ENCODE measurements at places on chromosomes 1 and 21.

DNA sequence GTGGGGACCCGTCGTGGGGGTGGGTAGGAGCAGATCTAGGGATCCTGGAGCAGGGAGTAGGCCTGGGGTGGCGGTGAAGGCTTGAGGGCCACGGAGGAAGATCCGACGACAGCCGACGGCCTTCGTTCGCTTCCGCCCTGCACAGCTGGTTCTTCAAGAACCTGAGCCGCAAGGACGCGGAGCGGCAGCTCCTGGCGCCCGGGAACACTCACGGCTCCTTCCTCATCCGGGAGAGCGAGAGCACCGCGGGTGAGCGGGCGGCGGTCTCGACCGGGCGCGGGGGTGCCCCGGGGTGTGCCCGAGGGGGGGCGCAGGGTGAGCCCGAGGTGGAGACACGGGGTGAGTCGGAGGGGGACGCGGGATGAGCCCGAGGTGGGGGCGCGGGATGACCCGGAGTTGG, 16.5 kb upstream of the HDAC1 start:
- no peak for DNase-seq

- DNase-seq: no peak
Observed at GRCh38 chr21:36479415-36480402, at the start of gene CLDN14. CLDN14 (minus strand) TSS chr21:36480122; CDS start chr21:36461695, 18,427 bp downstream.

GRCh38 chr1:216183454-216183853, 239.8 kb downstream of the USH2A start:
- DNase-seq: no peak

DNA sequence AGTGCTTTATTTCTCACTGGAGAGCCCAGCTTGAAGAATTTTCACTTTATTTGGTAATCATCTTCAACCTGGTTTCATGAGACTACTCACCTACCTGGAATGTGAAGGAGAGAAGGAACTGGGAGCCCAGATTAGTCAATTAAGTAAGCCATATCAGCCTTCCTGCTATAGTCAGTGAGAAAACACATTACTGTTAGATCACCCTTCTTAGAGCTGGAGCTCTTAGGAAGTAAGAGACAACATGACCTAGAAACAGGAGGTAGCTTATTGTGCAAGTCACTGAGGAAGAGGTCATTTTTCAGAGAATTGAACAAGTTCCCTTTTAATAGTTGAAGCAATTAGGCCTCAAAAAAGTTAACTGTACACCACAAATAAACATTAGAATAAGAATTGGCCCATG, 49.2 kb upstream of the TEKT2 start:
- DNase-seq: no peak

DNA sequence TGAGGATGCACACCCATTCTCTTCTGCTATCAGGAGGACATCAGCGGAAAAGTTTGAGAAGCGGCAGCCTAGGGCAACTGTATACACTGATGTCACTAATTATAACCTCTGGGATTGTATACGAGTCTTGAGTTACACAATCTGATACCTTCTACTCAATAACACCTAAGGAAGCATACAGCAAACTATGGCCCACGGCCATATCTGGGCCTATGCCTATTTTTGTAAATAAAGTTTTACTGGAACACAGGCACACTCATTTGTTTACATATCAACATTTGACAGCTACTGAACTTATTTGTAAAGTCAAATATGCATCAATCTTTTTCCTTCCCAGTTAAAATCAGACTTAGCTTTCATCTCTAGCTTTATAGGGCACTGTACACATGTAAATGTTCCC, 187.2 kb downstream of the ZSCAN20 start:
- DNase-seq: no peak

GRCh38 chr1:94236630-94237290, 624 bp downstream of the ARHGAP29 start:
- peak; percentile 66 for DNase-seq

DNA sequence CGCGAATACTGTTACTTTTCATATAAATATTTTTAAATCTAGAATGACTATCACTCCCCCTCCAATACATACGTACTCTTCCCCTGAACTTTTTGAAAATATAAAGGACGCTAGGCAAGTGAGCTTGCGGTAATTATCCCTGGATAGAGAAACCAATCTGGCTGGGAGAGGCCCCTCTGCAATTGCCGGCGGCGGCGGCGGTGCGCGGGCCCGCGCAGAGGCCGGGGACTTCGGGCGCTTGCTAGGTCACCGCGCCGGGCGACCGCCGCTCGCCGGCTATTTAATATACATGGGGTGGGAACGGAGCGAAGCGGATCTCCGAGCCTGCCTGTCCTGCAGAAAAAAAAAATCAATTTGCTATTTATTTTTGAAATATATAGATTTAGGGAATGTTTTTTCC, 416.3 kb upstream of the ESRRG start:
- peak; percentile 60 for DNase-seq

GRCh38 chr1:37246631-37247030, 212.3 kb upstream of the GRIK3 start:
- no peak for DNase-seq

DNA sequence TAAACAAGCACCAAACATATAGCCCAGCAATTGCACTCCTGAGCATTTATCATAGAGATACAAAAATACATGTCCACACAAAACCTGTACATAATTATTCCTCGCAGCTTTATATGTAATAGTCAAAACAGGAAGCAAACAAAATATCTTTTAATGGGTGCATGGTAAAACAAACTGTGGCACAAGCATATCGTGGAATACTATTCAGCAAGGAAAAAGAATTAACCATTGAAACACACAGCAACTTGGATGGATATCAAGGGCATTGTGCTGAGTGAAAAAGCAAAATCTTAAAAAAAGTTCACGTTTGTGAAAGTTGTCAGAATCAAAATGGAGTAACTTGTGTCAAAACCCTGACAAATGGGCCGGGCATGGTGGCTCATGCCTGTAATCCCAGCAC, 12.4 kb downstream of the TNFRSF9 start:
- no peak for DNase-seq

- no peak for DNase-seq
Observed at GRCh38 chr1:19009126-19009881, 52.8 kb upstream of the IFFO2 start.

DNA sequence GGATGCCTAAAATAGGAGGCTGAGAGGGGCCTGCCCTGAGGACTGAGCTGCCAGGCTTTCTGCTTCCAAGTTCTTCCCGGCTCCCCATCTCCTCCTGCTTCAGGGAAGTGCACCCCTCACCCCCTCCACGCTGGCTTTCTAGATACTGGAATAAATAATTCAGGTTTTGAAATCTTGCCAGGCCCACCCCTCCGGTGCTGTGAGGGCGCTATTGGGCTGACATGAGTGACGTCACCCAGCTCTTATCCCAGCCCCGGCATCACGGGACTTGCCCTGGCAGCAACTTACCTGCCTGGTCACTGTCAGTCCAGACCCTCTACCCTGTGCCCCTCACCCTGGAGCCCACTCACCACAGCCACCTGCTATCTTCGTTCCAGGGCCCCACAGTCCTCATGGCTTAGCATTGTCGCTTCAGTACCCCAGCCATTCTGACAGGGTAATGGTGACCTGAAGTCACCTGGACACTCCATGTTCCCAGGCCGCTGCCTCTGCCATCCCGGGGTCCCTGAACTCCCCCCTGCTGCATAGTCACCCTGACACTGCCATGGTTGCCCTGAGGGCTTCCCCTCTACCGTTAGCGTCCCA, 819 bp upstream of the GPR3 start:
- no peak for DNase-seq

- DNase-seq: no peak
Observed at GRCh38 chr1:92968138-92969032, 7.1 kb upstream of the DIPK1A start.

- no peak for DNase-seq
Observed at GRCh38 chr1:237043846-237044636, 2.1 kb downstream of the RYR2 start.

GRCh38 chr1:79469139-79469538, 462.6 kb upstream of the ADGRL4 start:
- no peak for DNase-seq

DNA sequence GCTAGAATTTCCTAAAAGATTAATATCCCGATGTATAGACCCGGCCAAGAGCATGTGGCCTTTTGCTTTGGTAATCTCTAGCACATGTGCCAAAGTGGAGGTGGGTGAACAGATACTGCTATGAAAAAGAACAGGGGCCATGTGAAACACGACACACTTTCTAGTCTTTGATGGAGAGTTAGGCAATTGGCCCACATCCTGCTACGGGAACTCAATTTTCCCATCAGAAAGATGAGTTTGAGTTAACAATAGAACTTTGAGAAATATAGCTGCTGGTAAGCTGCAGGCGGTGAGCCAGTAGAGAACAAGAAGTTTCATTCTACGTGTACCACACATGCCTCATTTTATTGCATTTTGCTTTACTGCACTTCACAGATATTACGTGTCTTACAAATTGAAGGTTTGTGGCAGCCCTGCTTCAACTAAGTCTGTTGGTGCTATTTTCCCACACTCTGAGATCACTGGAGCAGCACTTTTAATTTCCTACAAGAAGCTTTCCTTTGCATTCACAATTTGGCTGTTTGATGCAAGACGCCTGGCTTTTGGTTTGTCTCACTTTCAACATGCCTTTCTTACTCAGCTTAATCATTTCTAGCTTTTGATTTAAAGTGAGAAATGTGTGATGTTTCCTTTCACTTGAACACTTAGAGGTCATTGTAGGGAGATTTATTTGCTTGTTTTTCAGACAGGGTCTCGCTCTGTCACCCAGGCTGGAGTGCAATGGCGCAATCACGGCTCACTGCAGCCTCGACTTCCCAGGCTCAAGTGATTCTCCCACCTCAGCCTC, 46.3 kb downstream of the HTR6 start:
- no peak for DNase-seq

GRCh38 chr1:182610606-182611194, 6.5 kb upstream of the RGS16 start:
- no peak for DNase-seq

DNA sequence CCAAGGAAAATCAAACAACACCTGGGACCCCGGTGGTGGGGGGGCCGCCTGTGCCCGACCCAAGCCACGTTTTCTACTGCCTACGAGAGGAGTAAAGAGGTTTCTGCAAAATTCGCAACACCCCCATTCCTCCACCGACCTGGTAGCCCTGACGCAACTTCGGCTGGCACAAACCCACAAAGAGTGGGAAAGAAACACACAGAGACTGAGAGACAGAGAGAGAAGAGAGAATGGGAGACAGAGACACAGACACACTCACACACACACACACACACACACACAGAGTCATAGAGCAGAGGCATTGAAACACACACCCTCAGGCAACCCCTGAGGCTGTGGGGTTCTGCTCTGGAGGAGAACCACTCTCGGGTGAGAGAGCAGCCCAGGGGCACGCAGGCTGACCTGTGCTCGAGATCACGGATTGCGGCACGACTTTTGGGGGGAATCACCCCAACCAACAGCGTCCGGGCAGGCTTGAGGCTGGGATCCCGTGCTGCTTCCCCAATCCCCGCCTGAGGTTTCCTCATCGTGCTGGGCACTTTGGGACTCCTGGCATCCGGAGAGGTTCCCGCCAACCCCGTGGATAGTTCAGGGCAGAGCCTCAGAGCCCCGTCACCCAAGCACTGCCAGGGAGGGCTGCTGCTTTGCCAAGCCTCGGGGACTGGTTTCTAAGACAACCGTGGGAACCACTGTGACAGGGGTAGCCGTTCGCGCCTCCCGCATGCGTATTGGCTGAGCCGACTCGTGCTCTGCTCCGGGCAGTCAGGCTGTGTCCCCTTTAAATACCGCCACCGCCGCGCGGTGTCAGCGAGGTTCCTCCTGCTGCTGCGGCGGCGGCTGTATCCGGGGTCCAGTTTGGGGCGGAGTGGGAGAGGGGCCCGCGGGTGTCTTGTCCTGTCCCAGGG, 682.4 kb upstream of the TPTE start:
- DNase-seq: peak; percentile 58

DNA sequence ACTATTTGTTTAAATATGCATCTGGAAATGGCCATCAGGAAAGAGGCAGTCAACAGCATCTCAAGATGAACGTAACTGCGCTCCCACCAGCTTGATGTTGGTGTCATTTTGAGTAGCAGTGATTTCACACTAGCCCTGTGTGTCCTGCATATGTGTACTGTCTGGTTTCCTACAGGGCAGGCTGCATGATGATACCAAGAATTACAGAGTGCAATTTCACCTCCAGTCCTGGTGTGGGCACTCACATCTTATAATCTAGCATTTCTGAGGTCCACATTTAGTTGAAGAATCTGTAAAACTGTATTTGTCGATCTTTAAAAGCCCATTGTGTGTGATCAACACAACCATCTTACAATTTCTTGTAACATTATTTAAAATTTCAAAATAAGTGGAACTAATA, 336.4 kb downstream of the PAPPA2 start:
- DNase-seq: no peak

DNA sequence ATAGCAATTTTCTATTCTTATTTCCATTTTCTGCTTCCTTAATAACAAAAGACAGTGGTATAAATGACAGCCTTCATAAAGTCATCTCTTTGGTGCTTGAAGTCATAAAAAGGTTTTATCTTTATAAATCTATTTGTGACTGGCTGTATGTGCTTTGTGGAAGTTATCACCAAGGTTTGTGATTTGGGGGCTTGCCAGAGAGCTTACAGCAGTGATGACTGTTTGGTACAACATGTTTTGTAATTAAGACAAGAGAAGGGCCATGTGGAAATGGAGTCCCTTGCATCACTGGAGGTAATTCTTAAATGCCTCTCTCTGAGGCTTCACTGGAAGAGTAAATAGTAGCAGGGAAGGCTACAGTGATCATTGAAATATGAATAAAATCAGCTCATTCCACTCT, 2.7 kb downstream of the SLC35F3 start:
- no peak for DNase-seq

DNA sequence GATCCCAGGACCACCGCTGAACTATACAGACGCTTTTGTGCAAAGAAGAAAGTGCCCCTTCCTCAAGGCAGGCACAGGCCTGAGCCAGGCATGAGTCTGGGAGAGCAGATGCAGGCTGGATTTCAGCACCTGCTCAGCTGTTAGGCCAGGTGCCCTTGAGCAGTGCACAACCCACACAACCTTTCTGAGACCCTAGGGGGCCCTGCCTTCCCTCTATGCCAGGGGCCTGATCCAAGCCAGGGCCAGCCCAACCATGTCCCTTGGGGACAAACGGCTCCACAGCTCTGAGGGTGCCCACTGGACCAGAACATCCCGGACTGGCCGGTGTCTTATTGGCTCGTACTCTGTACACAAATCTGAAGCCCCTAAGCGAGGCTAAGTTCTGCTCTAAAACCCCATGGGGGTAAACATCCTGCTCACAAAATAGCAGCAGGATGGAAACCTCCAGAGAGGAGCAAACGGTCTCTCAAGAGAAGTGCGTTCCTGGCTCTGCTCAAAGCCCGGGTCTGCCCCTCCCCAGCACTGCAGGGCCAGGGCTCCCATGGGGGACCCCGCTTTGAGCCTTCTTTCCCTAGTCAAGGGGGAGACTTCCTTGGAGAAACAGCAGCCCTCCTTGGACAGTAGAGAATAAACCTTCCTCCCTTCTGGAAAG, 275.1 kb downstream of the NPHP4 start:
- DNase-seq: peak; percentile 66

- peak; percentile 77 for DNase-seq
Observed at GRCh38 chr1:172948457-172948856, 102.3 kb downstream of the TNFSF18 start.

Data from islet precursor cell (in vitro differentiated cells).